IMR-90 (cell line): ENCODE measurements at places on chromosomes 1 and 21.

DNA sequence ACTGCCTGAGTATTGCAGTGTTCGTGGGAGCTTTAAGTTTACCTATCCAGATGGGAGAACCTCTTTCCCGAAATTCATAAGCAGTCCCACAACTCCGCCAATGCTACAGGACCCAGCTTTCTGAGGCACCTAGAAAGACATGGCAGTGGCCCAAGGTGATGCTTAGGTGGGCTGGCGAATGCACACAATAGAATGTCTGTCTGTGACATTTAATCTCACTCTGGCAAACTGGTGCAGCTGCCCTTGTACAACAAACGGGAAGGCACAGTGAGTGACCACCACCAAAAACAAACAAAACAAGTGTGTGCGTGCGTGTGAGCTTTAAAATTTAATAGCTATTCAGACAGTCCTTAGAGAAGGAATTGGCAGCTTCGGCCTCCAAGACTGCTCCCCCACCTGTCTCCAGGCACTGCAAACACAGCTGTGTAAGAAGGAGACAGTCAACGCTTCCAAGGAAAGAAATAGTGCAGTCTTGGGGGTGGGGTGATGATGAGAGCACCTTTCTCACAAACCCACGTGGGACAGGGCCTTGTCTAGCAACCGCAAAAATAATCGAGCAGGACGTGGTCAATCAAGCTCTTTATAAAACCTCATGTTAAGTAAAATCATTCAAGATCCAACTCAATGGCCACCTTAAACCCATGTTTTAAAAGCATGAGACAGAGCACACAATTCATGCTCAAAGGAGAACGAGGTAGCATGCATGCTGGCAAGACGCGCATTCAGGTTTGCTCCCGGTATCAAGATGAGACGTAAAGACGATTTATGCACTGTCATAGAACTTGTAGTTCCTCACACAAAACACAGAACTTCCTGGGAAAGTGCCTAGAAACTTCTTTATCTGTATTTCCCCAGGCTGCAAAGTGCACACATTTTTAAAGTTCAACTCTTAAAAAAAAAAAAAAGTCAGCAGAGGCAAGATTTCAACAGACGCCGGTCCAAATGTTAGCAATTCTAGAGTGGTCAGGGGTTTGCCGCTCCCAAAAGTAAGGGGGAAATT lies 84.1 kb downstream of the TM2D1 start:
- no peak for DNase-seq

GRCh38 chr1:113128116-113128515 lies 55.1 kb downstream of the LRIG2 start:
- no peak for DNase-seq

- peak; percentile 88 for DNase-seq
Observed at GRCh38 chr1:39154553-39155421, 49.7 kb upstream of the MACF1 start.

GRCh38 chr1:4736254-4736653 lies 81.8 kb downstream of the AJAP1 start:
- DNase-seq, result no peak

DNA sequence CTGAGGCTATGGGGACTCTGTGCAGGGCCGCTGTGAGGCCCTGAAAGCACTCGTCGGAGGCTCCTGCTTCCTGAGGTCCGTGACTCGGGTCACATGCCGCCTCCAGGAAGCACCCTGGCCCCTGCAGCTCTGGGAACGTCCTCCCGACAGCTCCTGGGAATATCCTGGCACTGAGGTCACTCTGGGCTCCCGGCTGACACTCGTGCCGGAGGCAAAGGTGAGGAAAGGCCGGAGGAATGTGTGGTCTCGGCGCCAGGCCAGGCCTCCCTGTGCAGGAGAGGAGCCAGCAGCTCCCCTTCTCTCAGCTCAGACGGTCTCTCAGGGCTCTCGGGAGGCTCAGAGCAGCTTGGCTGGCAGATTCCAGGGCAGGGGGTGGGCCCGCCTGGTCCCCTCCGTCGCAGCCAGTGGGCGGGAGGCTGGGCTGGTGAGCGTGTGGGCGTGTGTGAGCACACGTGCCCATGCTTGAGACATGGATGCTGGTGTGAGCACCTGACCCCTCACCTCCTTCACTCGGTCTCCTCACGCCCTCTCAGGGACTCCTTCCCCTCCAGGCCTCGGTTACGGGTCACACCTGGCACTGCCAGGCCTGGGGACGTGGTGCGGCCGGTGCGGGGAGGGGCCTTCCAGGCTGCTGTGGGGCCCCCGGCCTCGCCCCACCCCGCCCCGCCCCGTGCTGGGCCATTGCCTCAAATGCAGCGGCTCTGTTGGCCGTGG lies 5.5 kb upstream of the RNF223 start:
- DNase-seq, result peak; percentile 90

GRCh38 chr21:16072737-16073136 lies 343.0 kb downstream of the USP25 start:
- peak; percentile 93 for DNase-seq

DNA sequence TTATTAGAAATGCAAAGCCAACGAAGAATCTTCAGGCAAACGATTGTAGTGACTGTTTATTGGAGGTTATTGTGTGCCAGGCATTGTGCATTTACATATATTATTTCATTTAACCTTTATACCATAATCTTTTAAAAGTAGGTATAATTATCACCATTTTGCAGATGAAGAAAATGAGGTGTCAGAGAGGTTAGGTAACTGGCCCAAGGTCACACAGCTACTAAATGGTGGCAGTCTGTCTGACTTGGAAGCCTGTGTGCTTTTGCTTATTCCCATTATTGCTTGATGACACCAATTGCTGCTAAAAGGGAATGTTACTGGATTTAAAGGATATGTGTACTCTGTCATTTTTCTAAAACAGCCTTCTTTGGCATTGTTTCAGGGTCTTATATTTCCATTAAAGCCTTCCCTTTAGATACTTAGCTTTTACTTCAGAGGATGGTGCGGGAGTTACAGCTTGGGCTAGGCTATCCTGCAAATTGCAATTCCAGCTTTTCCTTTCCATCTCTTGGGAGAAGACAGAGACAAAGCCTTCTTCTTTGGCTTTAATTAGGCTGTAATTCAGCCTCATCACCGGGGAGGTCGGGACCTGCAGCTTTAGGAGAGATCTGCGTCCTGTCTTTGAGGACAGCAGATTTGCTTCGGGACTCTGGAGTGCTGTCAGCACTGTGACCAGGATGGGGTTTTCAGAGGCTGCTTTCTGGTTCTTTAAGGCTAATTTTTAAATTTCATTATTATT lies 37.4 kb upstream of the ERRFI1 start:
- no peak for DNase-seq

GRCh38 chr1:89698624-89699023 lies 65.7 kb downstream of the LRRC8C start:
- no peak for DNase-seq

GRCh38 chr1:41280202-41281032 lies 38.3 kb upstream of the SCMH1 start:
- no peak for DNase-seq

GRCh38 chr1:235102993-235103411 lies 25.6 kb downstream of the TOMM20 start:
- no peak for DNase-seq
